ENCODE measurements at places on chromosomes 7 and 10.

DNA sequence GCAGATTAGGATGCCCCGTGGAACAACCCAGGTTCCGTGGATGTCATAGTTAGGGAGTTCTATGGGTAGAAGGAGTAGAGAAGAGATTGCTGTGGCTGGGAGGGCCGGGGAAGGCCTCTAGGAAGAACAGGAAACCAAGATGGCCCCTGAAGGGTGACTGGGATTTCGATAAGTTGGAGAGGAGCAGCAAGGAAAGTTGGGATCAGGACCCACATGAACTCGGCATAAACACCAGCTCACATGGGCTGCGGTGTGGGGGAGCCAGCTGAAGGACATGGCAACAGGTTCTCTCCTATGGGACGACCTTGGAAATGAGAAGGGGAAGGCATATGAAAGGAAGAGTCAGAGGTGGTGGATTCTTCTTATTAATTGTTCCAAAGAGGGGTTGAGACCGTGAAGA lies 333.7 kb upstream of the SHH start:
- DNase-seq, result no peak

GRCh38 chr7:120949393-120949911 lies 1.1 kb upstream of the ING3 start:
- DNase-seq, result no peak

GRCh38 chr10:58780476-58780875 lies 267.8 kb downstream of the BICC1 start:
- no peak for DNase-seq

GRCh38 chr7:1042492-1042833 lies 1.9 kb upstream of the GPR146 start:
- no peak for DNase-seq

DNA sequence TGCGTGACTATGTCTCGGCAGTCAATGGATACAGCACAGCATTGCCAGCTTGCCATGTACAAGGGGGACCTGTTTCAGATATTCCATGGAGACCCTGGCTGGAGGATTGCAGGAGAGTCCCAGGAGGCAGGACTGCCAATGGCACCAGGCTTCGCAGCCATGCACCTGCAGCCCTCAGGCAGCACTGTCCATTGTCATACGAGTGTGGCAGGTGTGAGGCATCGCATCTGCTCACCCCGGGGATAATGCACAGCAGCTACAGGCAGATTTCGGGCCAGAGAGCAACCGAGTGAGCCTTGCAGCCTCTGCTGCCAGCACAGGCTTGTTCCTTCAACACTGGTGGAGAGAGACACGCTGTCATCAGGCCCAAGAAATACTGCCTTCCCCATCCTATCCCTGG lies 415.1 kb downstream of the PAXIP1 start:
- DNase-seq, result no peak

GRCh38 chr7:106814887-106815286 lies 50.2 kb upstream of the PIK3CG start:
- no peak for DNase-seq

DNA sequence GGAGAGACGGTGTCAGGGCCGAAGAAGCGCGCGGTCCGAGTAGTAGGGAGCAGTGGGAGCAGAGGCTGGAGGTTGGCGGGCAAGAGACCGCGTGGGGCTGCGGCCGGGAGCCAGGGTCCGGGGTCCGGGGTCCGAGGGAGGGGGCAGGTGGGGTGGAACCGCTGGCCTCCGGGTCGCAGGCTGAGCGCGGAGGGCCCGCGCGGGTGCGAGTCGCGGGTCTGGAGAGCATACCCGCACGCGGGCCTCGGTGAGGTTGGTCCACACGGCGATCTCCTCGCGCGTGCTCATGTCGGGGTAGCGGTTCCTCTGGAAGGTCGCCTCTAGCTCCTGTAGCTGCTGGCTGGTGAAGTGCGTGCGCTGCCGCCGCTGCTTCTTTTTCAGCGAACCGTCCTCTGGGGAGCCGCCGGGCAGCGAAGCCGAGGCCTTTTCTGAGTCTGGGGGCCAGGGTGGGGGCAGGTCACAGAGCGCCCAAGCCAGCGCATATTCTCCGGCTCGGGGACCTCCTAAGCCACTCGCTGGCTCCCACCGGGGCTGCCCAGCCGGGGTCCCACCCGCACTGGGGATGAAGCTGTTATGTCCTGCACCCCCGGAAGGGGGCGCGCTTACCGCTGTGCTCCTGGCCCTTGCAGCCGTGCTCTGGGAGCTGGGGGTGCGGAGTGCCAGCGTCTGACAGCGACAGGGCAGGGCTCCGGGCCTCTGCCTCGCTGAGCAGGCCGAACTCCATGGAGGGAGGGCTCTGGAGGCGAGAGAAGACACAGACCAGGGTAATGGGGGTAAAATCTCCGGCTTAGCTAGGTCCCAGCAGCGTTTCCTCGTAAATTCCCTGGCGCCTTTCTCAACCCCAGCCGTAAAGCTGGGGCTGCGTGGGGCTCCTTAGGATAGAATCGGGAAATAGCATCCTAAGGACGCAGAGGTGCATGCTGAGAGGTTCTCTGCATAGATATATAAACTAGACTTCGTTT lies 5.5 kb downstream of the ELOVL3 start:
- DNase-seq, result no peak
